ENCODE measurements at places on chromosomes 3 and 15.
A peak's percentile ranks its signal among the peaks of the same experiment; 100 is the strongest.

DNA sequence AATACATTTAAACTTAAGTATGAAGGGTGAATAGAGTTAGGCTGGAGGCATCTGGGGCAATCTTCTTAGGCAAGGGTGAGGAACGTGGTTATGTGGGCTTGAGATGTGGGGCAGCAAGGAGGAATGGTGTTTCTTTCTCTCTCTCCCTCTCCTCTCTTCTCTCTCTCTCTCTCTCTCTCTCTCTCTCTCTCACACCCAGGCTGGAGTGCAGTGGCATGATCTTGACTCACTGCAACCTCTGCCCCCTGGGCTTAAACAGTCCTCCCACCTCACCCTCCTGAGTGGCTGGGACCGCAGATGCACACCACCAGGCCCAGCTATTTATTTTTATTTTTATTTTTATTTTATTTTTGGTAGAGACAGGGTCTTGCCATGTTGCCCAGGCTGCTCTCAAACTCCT, 4.0 kb upstream of the MGA start:
- peak; percentile 22 for DNase-seq

DNA sequence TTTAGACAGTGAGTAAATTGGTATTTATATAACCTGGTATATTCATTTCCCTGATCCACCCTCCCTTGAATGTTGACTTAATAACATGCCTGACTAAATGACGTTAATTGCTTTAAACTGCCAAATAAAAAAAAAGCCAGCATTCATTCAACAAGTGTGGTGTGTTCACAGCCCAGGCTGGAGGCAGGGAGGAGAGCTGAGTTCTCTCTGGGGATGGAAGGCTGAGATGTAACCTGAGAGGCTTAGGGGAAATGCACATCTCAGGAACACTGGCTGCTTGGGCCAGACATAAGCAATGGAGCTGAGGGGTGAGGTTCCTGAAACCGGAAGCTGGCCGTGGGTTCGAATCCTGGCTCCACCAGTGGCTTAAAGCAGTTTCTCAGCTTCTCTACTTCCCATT, 17.3 kb downstream of the CACNA2D3 start:
- DNase-seq: no peak

- DNase-seq: peak; percentile 66
These were observed 16.9 kb downstream of the MRPL46 start for GRCh38 chr15:88450125-88450798.

GRCh38 chr3:23580096-23580713, 225.6 kb upstream of the UBE2E1 start:
- DNase-seq: no peak

GRCh38 chr3:55664387-55664786, 177.3 kb upstream of the WNT5A start:
- no peak for DNase-seq

DNA sequence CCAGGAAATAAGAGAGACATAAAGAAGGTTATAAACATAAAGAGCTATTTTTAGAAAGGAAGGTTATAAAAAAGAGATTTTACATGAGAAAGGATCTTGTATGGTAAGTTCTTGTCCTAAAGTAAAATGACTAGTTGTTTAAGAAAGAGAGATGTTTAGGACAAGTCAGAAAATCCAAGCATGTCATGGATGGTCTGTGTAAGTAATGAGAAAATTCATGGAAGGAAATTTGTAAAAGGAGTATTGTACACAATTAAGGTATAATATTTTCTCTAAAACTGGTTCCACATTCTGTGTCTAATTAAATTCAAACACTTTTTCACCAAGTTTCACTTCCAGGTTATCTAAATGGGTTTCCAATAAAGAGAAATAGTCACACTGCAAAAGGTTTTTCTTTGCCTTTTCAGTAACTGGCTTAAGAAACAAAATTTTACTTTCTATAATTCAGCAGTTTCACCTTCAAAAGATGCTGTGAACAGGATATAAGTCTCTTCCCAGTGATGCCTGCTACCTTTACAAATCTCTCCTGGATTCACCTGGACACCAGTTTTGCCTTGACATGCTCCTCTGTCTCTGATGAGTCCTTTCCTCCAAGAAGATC, 455.7 kb downstream of the ZIC1 start:
- no peak for DNase-seq

GRCh38 chr15:63040954-63041353, 1.6 kb upstream of the TPM1 start:
- no peak for DNase-seq

- DNase-seq: peak; percentile 54
These were observed 75.6 kb downstream of the MCTP2 start for GRCh38 chr15:94306700-94307650.

- no peak for DNase-seq
These were observed 23.2 kb downstream of the SCN11A start for GRCh38 chr3:39028546-39028945.

DNA sequence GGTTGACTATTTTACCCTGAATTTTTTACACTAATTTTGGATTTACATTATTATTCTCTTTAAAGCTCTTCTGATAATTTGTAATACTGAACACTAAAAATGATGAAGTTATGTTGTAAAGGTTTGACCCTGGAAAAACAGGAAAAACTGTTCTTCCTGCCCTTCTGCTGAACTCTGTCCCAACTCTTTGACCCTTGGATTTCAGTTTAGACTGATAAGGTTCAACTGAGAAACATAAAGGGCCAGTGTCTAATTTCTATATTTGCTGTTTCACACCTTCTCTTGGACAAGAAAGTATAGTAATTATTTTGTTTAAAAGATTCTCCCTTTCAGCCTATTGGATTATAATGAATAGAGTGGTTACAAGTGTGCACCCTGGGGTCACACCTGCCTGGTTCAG, 12.8 kb upstream of the TMOD3 start:
- no peak for DNase-seq

GRCh38 chr3:30614943-30615342, 8.5 kb downstream of the TGFBR2 start:
- no peak for DNase-seq

GRCh38 chr3:10196389-10197052, 31.8 kb downstream of the IRAK2 start:
- DNase-seq: peak; percentile 73

DNA sequence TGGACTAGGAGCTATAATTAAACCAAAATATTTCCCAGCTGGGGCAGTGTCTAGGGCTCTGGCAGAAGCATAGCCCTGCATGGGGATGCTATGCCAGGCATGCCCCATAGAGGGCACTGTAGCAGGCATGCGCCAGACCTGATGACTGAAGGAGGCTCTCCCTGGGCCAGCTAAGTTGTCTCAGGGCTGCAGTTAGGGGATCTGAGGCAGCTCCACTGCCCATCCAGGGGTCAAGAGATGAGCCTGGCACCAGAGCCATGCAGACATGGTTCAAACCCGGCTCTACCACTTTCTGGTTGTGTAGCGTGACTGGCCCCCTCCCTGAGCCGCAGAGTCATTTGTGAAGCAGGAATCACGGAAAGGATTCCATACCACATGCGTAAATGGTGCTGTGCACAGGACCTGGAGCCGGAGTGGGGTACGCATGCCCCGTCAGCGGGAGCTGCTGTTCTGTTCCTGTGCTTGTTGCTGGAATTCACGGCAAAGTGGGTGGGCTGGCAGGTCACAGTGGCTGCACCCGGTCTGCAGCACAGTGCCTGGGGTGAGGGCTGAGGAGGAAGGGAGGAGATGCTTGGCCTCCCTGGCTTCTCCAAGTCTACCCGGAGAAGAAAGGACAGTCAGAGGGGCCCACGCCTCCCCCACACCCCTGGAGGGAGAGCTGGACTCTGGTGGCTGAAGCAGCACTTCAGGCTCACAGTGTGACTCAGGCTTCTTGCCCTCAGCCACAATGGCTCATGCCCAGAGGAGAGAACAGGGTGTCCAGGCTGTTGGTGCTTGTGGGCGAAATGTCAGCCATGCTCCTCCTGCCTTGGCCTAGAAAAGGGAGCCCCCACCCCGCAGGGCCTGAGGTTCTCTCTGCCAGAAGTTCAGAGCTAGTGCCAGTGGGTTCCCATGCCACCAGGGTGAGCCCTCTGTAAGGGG, 43.1 kb downstream of the DNASE1L3 start:
- DNase-seq: peak; percentile 37

- DNase-seq: no peak
These were observed 249.7 kb upstream of the MCTP2 start for GRCh38 chr15:93981706-93982105.

- no peak for DNase-seq
These were observed 3.8 kb upstream of the TKT start for GRCh38 chr3:53259427-53260259.

GRCh38 chr3:45507820-45508317, 86.7 kb upstream of the LIMD1 start:
- DNase-seq: peak; percentile 16

- peak; percentile 51 for DNase-seq
These were observed 34.7 kb upstream of the NDUFB4 start for GRCh38 chr3:120561251-120562045.

DNA sequence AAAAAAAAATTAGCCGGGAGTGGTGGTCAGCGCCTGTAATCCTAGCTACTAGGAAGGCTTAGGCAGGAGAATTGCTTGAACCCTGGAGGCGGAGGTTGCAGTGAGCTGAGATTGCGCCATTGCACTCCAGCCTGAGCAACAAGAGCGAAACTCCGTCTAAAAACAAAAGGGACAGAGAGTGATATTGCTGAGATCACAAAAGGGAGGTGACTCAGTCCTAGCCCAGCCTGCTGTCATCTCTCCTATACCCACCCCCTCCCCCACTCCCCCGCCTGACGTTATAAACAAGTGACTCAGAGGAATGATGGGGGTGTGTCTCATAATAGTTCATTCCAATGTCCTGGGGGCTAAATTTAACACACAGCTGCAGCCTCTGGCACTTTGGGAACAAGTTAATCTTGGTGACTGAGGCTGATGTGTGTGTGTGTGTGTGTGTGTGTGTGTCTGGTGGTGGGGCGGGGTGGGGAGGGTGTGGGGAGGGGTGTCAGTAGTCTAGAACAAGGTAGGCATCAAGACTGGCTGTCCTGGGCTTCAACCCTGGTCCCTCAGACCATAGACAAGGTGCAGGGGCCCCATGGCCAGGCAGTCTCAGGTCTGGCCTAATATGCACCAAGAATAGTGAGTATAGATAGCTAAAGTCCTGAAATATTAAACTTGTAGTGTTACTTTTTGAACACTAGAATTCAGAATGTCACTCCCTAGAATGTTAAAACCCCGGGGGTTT, 1.3 kb upstream of the KLHL40 start:
- peak; percentile 74 for DNase-seq

- no peak for DNase-seq
These were observed 16.1 kb downstream of the SIDT1 start for GRCh38 chr3:113548501-113548900.

GRCh38 chr15:91780387-91780786, 73.1 kb upstream of the SLCO3A1 start:
- DNase-seq: no peak

- DNase-seq: no peak
These were observed 84.1 kb downstream of the CHL1 start for GRCh38 chr3:280681-281080.

- DNase-seq: peak; percentile 71
These were observed 76.0 kb upstream of the DCBLD2 start for GRCh38 chr3:98977520-98977919.

DNA sequence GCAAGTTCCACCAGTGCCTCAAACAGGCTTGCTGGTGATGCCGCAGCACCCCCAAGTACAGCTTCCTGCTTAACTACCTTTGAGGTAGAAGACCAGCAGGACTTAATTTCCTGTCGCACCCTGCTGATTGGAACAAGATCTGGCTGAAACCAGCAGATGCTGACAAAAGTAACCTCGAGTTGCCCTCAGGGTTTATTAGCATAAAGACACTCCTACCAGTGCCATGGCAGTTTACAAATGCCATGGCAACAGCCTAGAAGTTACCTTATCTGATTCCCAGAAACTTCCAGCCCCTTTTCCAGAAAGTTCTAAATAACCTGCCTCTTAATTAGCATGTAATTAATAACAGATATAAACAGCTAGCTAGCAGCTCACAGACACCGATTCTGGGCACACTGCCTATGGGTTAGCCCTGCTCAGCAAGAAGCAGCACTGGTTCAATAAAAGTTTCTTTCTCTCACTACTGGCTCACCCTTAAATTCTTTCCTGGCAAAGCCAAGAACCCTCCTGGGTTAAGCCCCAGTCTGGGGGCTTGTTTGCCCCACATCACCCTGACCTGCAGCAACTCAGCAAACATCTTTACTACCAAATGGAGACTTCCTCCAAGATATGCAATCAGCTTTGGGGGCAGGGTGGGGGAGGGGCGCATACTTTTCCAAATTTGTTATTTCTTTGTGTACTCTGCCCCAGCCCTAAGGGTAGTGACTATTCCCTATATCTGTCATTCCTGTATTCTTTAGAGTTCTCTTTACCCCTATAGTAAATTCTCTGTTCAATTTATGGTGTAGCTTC, 54.2 kb downstream of the MAP4 start:
- DNase-seq: no peak

DNA sequence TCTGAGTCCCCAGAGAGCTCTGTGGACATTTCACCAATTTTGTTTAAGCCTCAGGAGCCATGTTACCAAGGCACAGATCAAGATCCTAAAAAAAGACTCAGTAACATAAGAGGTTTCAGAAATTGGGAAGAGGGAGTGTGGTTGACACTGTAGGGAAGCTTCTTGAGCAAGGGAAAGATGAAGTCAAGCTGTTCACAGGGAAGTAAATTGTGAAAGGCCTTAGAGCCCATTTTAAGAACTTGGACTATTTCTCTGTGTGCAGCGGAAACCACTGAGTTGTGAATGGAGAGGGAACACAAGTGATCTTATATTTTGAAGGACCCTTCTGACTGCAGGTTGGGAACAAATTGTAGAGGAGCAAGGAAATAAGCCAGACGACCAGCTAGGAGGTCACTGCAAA, 18.7 kb downstream of the BCL2A1 start:
- DNase-seq: no peak

DNA sequence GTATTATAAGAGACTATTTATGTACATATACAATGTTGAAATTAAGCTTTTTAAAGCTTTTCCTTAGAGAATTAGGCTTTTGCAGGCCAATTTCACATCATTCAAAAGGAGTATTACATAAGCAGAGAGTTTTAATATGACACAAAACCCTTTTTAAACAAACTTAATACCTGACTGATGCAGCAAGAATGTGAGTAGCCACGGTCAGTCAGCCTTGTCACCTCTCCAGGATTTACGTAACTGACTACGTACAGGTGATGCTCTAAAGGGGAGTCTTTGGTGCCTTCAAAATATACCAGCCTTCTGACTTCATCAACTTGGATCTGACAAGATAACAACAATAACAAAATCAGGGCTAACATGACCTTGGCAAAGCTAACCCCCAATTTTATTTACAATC, 44.2 kb upstream of the IGDCC4 start:
- DNase-seq: no peak

GRCh38 chr3:169748670-169749069, 16.2 kb downstream of the TERC start:
- DNase-seq: no peak

DNA sequence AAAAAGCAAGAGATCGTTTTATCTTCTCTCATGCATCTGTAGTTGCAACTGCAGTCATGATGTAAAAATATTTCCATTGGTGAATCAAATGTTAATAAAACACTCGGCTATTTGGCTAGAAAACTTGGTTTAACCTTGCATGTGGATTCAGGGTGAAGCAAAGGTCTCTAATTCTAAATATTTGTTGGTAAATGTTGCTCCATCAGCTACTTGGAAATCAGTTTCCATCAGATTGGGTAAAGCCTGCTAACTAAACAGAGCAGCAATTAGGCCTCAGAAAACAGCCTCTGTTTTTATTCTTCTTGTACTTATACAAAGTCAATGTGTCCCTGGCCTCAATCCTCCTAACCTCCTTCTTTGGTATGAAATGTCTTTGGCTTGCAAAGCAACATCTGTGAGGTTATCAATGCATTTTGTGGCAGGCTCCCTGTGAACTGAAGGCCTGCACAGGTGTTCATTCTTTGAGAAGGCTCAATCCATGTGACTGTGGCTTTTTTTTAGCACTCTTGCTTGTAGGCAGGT, 312.3 kb downstream of the WDR72 start:
- no peak for DNase-seq
